Tibial nerve (tissue), 4 donors: ENCODE measurements at places on chromosomes 12 and 14. TPM values are rescaled to one million over a fixed set of nuclear protein-coding genes. Genes with fewer than 3 reads are reported as not detected.

The PTGER2 gene
- 5.9 TPM for total RNA-seq

DNA sequence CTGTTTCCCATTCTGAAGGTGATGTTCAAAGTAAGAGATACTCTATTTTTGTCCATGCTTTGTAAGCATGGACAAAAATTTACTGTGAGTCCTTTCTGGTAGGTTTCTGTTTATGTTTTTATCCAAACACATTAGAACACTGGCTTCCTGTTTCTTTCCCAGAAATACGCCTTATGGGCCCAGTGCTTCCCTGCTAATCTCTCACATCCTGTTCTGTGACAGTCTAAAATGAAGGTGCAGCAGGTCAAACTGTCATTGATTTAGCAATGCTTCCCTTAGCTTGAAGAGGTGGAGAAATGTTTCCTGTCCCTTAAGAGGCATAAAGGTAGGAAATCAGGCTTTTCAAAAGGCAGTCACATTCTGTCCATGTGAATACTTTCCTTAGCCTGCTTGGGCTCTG lies 305.6 kb downstream of the RPS29 start:
- no peaks in the 10 kb centered on the region for H3K36me3 ChIP-seq
- no peak overlapping the region for H3K27ac ChIP-seq

DNA sequence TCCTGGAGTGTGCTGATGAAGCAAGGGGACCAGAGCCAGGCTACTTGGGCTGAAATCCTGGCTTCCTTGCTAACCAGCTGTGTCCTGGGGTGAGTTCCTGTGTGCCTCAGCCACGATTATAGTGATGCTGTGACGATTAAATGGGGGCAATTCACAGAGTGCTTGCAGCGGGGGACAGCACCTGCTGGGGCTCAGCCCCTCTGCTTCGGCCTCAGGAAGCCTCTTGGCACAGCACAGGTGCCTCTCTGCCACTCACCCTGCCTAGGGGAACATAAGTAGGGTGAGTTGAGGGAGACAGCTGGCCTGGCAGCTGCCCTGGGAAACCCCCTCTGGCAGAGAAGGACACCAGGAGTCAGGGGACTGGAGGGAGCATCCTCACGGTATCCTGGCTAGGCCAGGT lies 9.4 kb downstream of the KRT80 start:
- no peak overlapping the region for H3K27ac ChIP-seq
- H3K4me1 ChIP-seq: peaks cover 15% of the 10 kb centered on the region
- no peaks in the 10 kb centered on the region for H3K36me3 ChIP-seq
- H3K4me3 ChIP-seq: no peak overlapping the region
- H3K27me3 ChIP-seq: no peaks in the 10 kb centered on the region
- DNase-seq: no peak

The ERP27 gene
- not detected for total RNA-seq

GRCh38 chr12:62519043-62519442 lies 52.4 kb downstream of the MON2 start:
- no peaks in the 10 kb centered on the region for H3K4me1 ChIP-seq
- DNase-seq: no peak
- H3K27me3 ChIP-seq: no peaks in the 10 kb centered on the region
- no peaks in the 10 kb centered on the region for H3K36me3 ChIP-seq

DNA sequence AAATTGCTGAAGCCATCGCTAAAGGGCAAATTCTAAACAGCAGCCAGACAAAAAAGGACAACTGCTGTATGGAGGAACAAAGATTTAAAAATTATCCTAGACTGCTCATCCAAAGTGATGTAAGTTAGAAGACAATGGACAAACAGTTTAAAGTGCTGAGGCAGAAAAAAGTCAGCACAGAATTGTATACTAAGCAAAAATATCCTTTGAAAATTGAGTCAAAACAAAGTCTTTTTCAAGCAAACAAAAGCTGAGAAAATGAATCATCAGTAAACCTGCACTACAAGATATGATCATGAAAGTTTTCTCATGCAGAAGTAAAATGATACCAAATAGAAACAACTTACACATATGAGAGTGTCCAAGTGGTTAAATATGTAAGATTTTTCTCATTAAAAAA lies 43.6 kb downstream of the EML5 start:
- H3K4me3 ChIP-seq: no peak overlapping the region
- DNase-seq: no peak
- no peaks in the 10 kb centered on the region for H3K27me3 ChIP-seq
- H3K27ac ChIP-seq: no peak overlapping the region

DNA sequence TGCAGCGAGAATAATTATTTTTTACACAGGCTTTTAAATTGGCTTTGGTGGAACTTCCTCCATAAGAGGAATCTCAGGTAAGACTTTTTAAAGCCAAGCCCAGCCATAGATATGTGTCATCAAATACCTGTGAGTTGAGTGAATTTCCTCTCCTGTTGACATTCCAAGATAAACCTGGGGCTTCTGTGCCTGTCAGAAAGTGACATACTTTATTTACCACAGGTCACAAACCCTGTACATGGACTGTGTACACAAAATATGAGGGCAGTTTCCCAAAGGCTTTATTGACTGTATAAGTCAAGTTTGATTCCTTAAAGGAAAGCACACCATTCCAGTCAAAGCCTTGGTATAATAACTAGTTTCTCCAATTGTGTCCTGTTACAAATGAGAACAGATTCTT lies 25.9 kb upstream of the SRSF5 start:
- H3K27me3 ChIP-seq: no peaks in the 10 kb centered on the region
- H3K4me3 ChIP-seq: no peak overlapping the region
- no peak overlapping the region for H3K27ac ChIP-seq
- no peaks in the 10 kb centered on the region for H3K36me3 ChIP-seq
- no peaks in the 10 kb centered on the region for H3K4me1 ChIP-seq

DNA sequence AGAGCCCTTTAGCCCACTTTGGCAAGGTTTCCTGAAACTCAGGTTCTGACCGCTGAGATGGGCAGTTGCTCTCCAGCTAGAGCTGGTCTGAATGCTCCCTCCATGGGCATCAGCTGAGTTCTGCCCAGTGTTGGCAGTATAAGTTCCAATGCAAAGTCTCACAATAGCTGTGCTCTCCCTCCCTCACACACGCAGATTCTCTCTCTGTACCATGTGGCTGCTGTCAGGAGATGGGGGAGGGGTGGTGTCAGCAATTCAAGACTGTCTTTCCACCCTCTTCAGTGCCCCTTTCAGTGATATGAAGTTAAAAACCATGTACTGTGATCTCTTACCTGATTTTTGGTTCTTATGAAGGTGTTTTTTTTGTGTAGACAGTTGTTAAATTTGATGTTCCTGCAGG lies 164.3 kb upstream of the PLEKHA5 start:
- H3K36me3 ChIP-seq: no peaks in the 10 kb centered on the region
- no peaks in the 10 kb centered on the region for H3K4me1 ChIP-seq
- H3K4me3 ChIP-seq: no peak overlapping the region
- no peak for DNase-seq
- H3K27me3 ChIP-seq: no peaks in the 10 kb centered on the region

GRCh38 chr12:126558810-126559209 lies 1493.6 kb downstream of the AACS start:
- no peak overlapping the region for H3K27ac ChIP-seq
- H3K4me1 ChIP-seq: no peaks in the 10 kb centered on the region
- no peak overlapping the region for H3K4me3 ChIP-seq
- H3K27me3 ChIP-seq: no peaks in the 10 kb centered on the region
- no peak for DNase-seq

The CAPZA3 gene
- not detected for total RNA-seq

DNA sequence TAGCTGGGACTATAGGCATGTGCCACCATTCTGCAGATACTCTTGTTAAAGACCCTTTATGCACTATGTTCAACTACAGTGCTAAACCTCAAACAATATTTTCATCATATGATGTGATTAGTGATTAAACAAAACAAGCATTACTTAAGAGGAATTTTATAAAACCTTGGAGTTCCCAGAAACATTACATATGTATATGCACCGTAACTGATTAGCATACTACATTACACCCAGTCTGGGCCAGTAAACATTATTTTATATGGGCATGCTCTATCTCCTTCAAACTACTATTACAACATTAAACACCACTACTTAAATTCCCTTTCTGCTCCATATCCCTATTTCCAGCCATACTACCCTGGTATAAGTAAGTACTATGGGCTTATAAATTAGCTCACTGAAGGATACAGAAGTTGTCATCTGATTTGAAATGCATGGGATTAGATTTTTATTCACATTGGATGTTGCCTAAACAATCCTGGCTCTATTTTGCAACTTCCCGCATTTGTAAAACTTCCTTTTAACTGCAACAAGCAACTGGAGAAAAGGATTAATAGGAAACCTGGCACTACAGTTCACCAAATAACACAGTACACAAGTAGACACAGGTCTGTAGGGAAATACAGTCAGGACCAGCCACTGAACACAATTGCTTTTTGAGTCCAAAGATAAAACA lies 205.8 kb downstream of the MED13L start:
- H3K4me3 ChIP-seq: no peak overlapping the region
- H3K4me1 ChIP-seq: no peaks in the 10 kb centered on the region
- no peak overlapping the region for H3K27ac ChIP-seq
- no peaks in the 10 kb centered on the region for H3K36me3 ChIP-seq
- DNase-seq: no peak

GRCh38 chr14:78709795-78710557 lies 539.8 kb downstream of the NRXN3 start:
- no peaks in the 10 kb centered on the region for H3K27me3 ChIP-seq
- no peaks in the 10 kb centered on the region for H3K36me3 ChIP-seq
- DNase-seq: no peak
- H3K27ac ChIP-seq: no peak overlapping the region
- H3K4me3 ChIP-seq: no peak overlapping the region

The DHRS4 gene
- total RNA-seq: 61.5 TPM

DNA sequence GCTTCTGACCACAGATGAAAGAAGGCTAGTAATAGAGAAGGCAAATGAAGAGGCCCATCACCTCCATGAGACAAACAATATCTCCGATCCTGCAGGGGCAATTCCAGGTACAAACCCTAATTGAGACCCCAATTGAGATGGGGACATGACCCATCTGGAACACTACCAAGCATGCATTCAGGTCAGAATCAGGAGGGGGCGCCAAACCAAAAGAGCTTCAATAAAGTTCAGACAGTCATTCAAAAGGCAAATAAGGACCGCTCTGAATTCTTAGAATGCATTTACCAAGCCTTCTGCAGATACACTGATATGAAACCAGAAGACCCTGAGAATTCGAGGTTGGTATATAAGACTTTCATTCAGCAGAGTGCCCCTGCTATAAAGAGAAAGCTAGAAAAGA lies 10.2 kb upstream of the EDDM3B start:
- H3K4me3 ChIP-seq: no peak overlapping the region
- no peaks in the 10 kb centered on the region for H3K4me1 ChIP-seq
- H3K36me3 ChIP-seq: no peaks in the 10 kb centered on the region
- DNase-seq: peak; percentile 15
- H3K27me3 ChIP-seq: no peaks in the 10 kb centered on the region
- no peak overlapping the region for H3K27ac ChIP-seq

DNA sequence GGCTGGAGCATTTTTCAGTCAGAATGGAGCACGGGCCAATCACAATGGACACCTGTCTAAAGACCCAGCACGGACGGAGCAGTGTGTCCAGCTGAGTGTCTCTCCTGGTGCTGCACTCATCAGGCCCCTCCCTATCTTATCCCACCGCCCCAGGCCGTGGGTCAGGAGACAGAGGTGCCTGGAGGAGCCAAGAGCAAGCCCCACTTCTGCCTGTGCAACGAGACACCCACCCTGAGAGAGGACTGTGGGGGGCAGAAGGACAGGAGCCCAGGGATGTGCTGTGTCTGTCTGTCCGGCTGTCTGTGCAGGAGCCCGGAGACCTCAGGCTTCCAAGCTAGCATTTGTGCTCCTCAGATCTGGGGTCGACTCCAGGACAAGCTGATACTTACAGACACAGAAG lies 69.6 kb upstream of the SFSWAP start:
- no peaks in the 10 kb centered on the region for H3K4me1 ChIP-seq
- no peak for DNase-seq
- H3K27ac ChIP-seq: no peak overlapping the region
- peaks cover 6% of the 10 kb centered on the region for H3K27me3 ChIP-seq

- H3K4me1 ChIP-seq: peaks cover 7% of the 10 kb centered on the region
- no peak overlapping the region for H3K27ac ChIP-seq
- H3K27me3 ChIP-seq: no peaks in the 10 kb centered on the region
- DNase-seq: no peak
These were observed 1.9 kb downstream of the TMTC3 start for GRCh38 chr12:88144037-88144436.

The SLC25A47 gene
- total RNA-seq: not detected

DNA sequence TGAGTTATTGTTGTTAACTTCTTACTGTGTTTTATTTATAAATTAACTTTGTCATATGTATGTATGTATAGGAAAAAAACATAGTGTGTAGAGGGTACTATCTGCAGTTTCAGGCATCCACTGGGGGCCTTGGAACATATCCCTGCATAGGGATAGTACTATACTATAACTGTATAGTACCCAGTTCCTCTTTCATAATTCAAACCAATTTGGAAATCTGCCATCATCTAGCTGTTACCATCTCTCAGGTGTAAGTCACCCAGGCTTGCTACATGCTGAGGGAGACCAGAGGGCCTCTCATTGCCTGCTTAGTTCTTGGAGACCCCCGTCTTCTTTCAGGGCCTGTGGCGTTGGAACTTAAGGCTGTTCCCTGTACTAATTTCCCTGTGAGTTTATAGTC lies 12.9 kb upstream of the DCD start:
- no peak for DNase-seq
- H3K4me1 ChIP-seq: no peaks in the 10 kb centered on the region
- no peak overlapping the region for H3K4me3 ChIP-seq
- H3K27me3 ChIP-seq: no peaks in the 10 kb centered on the region

DNA sequence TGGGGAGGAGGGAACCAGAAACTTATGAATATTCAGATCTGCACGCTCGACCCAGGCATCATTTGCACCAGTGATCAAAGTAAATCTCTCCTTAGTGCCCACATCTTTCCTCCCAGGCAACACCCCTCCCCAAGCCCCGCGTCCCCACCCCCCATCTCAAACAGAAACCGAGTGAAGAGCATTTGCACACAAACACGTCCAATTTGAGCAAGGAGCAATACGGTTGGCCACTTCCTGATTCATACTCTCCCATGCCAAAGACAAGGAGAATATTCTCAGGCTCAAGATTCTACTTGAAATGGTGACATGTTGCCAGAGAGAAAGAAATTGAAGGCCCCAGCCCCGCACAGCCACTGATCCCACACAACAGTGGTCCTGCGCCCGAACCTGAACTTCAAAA lies 7.1 kb downstream of the FOXN3 start:
- peaks cover 65% of the 10 kb centered on the region for H3K4me1 ChIP-seq
- no peak overlapping the region for H3K27ac ChIP-seq
- no peak overlapping the region for H3K4me3 ChIP-seq

The ANO2 gene
- total RNA-seq: 20.7 TPM
